ENCODE measurements at places on chromosomes 5 and 9.

- no peak for DNase-seq
These were observed 433.9 kb upstream of the ZNF608 start for GRCh38 chr5:125180231-125180829.

DNA sequence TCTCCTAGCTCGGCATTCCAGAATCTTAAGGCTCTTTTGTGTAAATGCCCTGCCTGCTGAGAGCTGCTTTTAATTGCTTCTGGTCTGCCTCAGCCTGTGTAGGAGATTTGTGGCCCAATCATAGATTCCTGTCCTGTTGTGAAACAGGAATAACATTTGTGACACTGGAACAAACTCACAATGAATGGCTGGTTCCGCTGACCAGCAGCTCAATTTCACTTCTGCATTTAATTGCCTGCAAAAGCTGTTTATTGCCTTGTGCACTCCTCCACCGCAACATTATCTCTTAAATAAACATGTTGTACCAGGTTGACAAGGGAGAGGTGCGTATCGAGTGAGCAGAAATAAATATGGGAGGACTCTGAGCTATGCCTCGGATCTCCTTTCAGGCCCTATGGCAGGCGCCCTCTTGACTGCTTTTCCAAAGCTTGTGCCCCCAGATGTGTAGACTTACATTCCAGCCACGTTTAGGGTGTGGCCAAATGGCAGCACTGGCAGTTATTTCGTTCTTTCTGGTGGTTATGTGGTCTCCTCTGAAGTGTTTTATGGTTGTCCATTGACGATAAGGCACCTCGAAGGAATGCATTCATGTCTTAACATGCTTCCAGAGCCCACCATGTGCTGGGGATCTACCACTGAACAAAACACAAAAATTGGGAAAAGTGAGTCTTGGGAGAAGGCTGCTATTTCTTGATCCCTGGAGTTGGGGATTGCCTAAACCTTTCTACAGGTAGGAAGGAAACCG, 58.1 kb downstream of the DMRT1 start:
- DNase-seq: no peak

DNA sequence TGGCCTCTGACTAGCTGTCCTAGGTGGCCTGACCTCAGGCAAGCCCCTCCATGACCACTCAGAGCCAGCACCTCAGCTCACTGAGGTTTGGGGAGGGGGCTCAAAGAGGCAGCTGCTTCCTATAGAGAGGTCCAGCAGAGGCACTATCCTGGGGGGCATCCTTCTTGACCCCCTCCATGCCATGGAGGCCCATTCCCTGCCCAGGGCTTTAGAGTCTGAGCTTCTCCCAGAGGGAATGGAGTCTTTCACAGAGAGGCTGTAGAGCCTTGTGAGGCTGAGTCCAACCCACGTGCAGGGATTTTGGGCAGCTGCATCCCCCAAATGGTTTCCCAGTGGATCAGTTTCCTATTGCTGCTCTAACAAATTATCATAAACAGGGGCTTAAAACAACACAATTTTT, 16.9 kb downstream of the IRF1 start:
- DNase-seq: no peak

- no peak for DNase-seq
These were observed 41.5 kb upstream of the NOTCH1 start for GRCh38 chr9:136587145-136587943.

DNA sequence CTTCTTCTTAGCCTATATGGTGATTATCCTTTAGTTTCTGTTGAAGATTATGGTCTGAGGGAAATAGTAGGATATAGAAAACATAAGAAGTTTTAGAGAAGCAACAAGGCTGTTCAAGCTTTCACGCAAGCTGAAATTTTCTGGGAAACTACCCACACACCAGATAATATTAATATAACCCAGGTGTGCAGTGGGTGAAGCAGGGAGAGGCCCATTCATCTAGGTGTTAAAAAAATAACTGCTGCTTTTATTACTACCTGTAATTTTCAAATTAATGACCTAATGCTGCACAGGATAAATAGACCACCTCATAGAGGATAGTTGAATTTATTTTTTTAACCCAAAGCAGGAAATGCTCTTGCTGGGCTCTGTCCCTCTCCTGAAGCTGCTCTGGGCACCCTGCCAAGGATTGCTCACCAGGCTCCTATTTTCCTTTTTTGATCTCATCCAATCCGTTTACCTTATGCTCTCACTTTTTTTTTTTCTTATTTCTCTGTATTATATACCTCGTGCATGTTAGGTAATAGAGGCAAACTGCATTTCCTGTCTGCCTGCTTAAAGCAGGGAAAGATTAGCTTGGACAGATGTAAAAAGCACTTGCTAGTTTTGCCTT, 124.3 kb upstream of the SLC12A2 start:
- DNase-seq: no peak

DNA sequence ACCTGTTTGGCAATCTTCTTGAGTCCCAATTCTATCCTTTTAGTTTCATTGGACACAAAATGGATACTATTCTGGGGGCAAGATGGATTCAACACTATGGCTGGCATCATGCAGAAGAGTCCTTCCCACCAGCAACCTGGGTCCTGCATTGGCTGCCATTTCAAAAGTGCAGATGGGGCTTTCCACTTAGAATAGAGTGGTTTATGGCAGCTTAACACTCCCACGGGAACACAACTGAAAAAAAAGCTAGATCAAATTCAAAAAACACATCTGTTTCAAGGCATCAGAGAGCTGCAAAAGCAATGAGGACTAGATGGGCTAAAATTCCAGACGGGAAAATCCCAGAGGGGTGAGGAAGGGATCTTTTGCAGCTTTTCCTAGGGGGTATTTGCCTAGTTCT, 11.2 kb upstream of the HMHB1 start:
- DNase-seq: no peak

- DNase-seq: no peak
These were observed 5.0 kb downstream of the PPARGC1B start for GRCh38 chr5:149735066-149735465.

- DNase-seq: no peak
These were observed 27.4 kb downstream of the SRD5A1 start for GRCh38 chr5:6660688-6661087.

DNA sequence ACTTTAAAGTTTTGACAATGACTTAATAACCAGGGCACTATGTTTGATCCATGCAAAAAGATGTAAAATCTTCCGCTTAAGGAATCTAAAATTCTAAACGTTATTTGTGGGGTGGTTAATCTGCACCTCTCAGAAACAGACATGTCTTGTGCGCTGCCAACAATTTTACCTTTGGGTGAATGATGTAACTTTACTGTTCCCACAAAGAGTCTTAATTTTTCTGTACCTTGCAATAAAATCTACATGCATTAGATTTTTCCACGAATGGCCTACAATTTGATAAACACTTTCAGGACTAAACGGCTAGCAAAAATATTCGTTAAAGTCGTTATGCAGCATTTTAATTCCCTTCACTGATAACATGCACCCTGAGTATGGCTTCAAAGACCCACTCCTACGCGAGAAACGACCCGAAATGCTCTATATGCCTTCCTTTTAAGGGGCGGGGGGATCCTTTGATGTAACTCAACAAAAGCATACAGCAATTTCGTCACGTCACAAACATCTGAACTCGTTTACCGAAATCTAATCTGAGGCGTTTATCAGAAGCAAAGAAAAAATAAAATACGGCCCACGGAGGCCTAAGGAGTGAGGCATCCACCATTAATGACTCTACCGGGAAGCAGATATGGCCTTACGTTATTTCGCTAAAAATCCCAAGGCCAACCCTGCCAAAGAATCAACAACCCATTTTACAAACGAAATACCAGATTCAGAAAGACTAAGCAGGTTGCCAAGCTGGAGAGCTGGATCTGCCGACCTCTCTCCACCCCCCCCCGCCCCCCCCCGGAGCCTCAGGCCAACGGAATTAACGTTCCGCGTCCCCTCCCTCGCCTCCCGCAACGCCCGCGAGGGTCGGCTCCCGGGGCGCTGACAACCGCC, 621 bp downstream of the AK6 start:
- no peak for DNase-seq

Measured in stimulated activated CD4-positive, alpha-beta T cell treated with anti-CD3 and anti-CD28 coated beads, Interleukin-15, amount 100 ng/mL, for 48 hours (primary cell).